Fibroblast of the aortic adventitia (primary cell): ENCODE measurements at places on chromosomes 11 and 22.

DNA sequence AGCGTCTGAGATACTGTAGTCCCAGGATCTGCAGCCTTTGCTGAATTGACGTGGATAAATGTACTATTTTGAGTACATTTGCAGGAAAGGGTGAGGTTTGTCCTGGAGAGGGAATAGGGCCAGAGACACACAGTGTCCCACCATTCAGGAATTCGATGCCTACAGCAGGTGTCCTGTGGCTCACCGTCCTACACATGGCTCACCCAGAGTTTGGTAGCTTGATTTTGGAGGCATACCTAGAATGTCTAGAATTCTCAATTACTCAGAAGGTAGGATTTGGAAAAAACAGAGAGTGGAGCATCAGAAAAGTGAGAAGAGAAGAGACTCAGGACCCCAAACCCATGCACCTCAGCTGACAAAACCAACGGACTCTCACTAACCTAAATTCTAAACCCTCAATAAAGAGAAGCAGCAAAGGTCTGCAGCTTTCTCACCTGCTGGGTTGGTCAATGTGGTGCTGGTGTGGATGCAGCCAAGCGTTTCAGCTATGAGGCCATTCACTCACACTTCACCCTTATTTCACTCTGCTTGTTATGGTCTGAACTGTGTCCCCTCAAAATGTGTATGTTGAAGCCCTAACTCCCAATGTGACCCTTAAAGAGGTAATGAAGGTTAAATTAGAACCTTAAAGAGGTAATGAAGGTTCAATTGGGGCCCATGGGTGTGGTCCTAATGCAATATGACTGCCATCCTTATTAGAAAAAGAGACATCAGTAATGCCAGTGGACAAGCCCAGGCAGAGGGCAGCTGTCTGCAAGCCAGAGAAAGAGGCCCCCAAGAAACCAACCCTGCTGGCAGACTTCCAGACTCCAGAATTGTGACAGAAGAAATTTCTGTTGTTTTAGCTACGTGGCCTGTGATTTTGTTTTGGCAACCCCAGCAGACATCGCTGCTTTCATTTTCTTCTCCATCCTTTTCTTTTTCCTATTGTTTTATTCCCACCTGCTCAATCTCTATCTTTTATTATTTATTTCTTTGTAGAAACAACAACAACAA, 187.8 kb downstream of the SNX19 start:
- DNase-seq: no peak

DNA sequence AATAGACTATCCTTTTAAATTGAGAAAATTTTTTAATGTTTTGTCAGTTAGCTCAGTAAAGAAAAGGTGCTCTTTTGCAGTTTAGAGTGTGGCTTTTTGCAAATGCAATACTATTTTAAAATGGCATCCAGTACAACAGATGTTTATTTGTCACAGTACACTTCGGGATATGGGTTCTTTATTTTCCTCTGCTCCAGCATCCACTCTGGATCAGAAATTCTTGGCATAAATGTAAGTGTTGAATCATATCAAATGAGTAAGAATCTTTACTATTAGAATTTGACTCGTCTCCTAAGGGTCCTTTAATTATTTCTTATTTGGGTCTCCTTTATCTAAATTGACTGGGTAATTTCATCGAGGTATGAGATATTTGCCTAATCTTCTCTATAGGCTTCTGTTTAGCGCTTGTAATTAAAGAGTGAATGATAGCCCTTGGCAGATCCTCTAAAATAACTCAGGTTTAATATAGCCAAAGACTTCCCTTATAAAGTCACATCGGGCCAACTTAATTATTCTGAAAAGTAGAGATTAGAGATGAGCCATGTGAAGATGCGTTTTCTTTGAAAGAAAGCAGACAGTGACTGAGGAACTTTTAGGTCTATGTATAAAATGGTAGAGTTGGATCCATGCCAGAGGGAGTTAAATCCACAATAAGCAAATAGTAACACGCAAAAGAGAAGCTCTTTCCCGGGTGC, 132.7 kb downstream of the CASP12 start:
- peak; percentile 4 for DNase-seq

DNA sequence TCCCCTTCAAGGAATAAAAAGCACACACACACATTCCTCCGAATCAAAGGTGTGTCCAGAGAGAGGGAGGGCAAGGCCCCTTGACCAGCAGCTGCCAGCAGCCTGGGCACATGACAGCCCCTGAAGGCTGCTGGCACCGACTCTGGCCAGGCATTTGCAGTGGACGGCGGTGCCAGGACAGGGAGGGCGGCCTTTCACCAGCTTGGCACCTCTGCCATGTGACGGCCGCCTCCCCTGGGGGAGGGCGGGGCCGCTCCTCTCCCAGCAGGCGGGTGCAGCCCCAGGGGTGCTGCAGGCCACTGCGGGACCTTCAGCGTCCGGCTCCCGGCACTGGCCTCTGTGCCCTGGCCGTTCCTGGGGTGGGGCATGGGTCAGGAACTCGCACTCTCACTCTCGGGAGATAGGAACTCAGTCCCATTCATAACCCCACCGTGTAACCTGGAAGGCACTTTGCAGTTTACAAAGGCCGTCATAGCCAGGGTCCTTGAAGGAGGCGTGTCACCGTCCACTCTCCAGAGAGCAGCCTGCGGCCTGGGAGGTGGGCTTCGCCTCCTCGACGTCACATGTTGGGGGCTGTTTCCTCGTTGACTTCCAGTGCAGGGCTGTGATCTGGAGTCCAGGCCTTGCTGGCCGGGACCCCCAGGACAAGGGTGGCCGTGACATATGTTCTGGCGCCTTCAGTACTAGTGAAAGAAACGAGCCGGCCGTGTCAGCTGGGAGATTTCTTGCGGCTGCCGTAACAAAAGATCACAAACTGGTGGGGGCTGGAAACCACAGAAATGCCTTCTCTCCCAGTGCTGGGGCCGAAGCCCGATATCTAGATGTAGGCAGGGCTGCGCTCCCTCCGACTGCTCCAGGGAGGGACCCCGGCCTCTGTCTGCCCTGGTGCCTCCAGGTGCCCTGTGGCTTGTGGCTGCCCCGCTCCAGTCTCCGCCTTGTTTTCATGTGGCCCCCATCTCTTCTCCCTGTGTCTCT, 39.9 kb upstream of the SMIM38 start:
- DNase-seq: no peak

GRCh38 chr11:10866893-10867331, 9.1 kb upstream of the ZBED5 start:
- peak; percentile 80 for DNase-seq

DNA sequence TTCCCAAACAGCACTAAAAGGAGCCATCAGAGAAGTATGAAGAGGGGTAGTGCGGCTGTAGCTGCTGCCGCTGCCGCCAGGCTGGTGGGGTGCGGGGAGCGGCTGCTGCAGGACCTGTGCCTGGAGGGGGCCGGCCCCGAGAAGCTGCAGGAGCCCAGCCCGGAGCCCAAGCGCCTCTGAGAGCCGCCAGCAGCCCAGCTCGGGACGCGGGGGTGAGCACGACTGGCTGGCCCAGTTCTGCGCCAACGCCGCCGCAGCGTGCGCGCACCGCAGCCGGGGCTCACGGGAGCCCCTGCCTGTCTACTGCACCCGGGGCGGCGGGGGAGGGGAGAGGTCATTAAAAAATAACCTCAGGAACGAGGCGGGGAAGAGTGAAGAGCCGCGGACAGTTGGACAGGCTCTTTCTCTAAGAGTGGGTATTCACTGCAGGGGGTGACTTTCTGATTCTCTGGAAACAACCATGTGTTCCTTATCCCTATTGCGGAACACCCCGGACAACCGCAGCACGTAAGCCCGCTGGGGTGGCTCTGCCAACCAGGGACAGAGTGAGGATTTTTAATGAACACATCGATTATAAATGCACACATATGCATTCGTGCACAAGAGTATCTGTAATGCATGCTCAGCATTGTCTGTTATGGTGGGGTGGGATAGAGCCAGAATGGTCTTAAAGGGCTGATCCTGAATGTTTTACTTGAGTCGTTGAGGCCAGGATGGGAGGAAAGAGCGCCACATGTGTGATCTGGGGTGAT, 453 bp downstream of the GAS2 start:
- DNase-seq: peak; percentile 3

DNA sequence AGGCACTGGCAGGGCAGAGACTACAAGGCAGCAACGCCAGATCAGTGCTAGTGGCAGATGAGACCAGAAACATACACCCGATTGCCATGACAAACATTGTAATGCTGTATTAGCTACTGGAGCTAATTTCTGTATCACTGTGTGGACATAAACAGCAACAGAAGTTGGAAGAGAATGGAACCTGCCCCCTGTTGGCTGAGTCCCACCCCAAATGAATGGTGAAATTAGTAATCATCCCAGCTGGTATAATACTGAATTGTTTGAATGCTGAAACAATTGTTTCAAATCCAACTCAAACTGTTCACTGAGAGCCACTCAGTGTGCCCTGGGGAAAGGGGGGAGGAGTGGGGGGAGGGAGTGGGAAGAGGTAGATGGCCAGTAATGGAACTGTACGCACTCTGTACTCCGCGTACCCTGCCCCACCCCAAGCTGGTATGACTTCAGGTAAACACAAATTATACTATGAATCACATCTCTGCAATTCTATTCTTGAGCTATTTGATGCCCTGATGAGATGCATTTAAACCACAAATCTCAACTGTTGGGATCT, 11.2 kb upstream of the BIRC3 start:
- DNase-seq: no peak

- DNase-seq: peak; percentile 79
These were observed 6.6 kb downstream of the APOL4 start for GRCh38 chr22:36194971-36195370.

- no peak for DNase-seq
These were observed 10.7 kb downstream of the KCNJ5 start for GRCh38 chr11:128901653-128902514.

GRCh38 chr22:19070397-19071169, 51.6 kb downstream of the DGCR2 start:
- no peak for DNase-seq

DNA sequence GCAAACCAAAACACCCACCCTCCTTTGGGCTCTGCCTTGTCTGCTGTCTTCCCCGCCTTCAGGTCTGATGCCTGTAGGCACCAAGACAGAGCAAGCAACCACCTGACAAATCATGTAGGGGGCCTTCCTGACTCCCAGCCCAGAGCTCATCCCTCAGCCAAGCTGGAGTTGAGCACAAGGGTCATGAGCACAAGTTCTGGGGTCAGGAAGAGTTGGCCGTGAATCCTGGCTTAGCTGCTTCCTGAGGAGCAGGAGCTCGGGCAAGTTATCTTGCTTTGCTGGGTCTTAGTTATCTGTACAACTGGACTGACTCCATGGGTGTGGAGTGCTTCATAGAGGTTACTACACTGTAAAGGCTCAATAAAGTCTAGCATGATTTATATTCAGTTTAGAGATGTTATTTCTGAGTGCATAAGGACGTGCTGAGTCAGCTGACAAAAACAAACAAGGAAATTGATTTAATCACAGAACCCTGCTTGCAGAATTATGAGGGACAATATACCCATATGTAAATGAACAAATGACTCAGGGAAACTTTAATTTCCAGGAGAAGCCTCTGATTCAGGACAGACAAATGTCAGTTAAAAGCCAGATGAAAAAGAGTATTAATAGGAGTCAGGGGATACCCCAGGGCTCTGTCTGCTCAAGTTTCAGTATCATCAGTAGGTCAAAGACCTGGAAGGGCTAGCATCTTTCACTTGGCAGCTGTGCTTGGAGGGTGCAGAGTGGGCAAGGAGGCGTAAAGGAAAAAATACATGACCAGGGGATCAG, 15.0 kb upstream of the APOA1 start:
- DNase-seq: peak; percentile 75

- DNase-seq: no peak
These were observed 112.9 kb downstream of the SPON1 start for GRCh38 chr11:14075118-14076078.

DNA sequence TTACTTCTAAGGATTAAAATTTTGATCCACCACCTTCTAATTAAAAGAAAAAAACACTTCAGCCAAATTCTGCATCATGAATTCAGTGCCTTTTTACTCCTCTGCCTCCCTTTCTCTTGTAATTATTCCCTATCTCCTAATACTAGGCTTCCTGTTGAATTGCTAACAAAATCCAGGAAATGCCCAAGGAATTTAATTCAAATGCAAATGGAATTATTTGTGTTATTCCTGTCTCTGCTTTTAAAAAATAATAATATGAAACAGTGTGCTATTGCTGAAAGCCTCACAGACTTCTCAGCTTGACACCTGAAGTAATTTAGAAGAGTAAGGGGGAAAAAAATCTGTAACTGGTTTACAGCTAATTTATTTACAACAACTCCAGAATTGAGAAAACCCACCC, 85.5 kb downstream of the DLG2 start:
- no peak for DNase-seq

- DNase-seq: peak; percentile 95
These were observed 843.2 kb downstream of the KCNA4 start for GRCh38 chr11:29173660-29174062.

DNA sequence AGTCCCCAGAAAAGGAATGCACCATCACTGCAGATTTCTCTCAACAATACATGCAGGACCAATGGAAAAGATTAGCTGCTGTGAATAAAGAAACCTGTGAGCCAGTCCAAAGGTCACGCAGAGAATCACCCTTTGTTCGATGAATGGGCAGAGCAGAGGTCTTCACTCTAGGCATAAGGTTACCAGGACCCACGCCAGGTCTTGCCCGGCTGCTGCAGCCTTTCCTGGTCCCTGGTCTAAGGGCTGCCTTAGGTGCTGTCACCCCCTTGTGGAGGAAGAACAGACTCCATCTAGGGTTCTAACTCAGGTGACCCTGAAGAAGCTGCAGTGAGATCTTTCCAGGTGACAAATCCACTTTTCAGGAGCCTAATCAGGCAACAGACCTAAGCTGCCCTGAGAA, 29.0 kb upstream of the NAP1L4 start:
- peak; percentile 14 for DNase-seq

GRCh38 chr22:21698430-21699329, 32.9 kb downstream of the PPIL2 start:
- no peak for DNase-seq

- no peak for DNase-seq
These were observed 21.1 kb downstream of the PHLDA2 start for GRCh38 chr11:2908130-2908529.

DNA sequence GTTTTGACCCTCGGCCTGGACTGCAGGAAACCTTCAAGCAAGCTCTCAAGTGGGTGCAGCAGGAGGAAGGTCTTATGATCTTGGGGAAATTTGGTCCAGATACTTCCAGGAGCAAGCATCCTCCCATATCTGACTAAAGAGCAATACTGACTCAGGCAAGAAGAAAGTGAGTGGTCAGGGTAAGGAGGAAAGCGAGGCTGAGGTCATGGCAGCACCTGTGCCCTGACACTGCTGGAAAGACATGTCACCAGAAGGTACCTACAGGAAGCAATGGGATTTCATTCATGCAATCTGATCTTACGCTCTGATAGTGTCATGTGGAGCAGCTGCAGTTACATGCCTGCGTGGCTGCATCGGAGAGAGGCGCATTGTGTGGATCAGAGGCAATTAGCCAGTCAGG, 6.5 kb upstream of the TOP3B start:
- DNase-seq: no peak

DNA sequence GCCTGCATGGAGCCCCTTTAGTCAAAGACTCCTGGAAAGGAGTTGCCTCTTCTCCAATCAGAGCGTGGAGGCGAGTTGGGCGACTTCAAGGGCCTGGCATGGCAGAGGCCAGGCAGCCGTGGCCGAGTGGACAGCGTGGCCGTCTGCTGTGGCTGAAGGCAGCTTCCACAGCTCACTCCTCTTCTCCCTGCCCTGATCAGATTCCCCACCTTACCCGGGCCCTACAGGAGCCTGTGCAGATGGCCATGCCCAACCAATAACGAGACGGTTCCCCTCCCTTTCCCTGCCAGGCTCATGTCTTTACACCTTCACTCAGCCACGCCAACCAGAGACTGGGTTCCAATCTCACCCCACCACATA, 20.0 kb upstream of the SLC22A12 start:
- DNase-seq: no peak
